Thoracic aorta (tissue), 2 donors: ENCODE measurements at places on chromosomes 2 and 18.

DNA sequence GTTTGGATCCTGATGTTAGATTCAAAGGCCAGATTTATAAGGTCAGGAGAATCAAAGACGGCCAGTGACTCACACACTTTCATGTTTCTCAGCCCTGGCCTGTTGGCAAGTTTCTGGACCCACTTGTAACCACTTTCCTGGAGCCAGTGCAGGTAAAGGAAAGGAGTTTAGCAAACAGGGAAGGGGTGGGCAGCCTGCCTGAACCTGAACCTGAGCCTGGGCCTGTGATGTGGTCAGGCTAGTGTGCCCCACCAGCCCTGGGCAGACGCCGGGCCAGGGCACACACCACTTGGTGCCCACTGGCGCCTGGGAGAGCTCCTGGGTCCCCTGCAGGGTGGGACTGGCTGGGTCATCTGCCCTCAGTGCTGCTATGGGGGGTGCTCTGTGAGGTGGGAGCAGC, 100.5 kb upstream of the SPRED2 start:
- no peak overlapping the region for H3K4me3 ChIP-seq
- no peaks in the 10 kb centered on the region for H3K4me1 ChIP-seq
- no peaks in the 10 kb centered on the region for H3K36me3 ChIP-seq
- no peak overlapping the region for H3K27ac ChIP-seq
- H3K27me3 ChIP-seq = no peaks in the 10 kb centered on the region

DNA sequence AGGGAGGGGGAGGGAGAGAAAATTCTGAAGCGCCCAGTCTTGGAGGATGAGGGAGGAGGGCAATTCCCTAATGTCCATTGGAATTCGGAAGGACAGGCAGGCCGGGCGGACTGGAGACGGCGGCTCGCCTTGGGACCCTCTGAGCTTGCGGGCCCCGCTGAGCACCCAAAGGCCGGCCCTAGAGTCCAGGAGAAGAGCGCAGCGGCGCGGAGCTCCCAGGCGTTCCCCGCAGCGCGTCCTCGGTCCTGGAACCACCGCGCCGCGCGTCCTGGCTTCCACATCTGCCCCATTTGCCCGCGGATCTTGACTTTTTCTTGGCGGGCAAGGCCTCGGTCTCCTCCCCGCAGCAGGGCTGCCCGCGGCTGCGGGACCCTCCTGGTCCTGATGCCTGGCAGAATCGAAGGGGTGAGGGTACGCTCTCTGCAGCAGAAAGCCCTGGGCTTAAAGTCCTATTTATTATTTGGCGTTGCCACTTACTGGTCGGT, 675 bp upstream of the MLPH start:
- peak overlapping the region; percentile 72 for H3K4me3 ChIP-seq
- H3K4me1 ChIP-seq = peaks cover 12% of the 10 kb centered on the region
- DNase-seq = no peak
- H3K36me3 ChIP-seq = no peaks in the 10 kb centered on the region

DNA sequence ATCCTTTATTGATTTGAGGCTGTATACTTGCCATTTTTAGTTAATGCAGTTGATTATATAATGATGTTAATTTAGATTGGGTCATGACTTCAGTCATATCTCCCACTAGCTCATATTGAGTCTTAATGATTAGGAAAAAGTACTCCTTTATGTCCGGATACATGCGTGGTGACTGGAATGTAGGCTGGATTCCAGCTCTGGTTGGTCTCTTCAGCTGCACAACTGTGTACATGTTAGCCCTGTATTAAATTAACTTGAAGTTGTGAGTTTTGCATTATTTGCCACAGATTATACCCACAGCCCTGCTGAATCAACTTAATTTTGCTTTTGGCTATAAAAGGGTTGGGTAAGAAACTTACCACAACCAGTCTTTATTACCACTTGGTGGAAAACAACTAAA, 22.5 kb downstream of the MOB4 start:
- H3K27me3 ChIP-seq = no peaks in the 10 kb centered on the region
- H3K27ac ChIP-seq = no peak overlapping the region

- no peak for DNase-seq
- no peaks in the 10 kb centered on the region for H3K27me3 ChIP-seq
- no peak overlapping the region for H3K4me3 ChIP-seq
- H3K27ac ChIP-seq = no peak overlapping the region
Observed at GRCh38 chr2:19203866-19204265, 154.6 kb downstream of the OSR1 start.

DNA sequence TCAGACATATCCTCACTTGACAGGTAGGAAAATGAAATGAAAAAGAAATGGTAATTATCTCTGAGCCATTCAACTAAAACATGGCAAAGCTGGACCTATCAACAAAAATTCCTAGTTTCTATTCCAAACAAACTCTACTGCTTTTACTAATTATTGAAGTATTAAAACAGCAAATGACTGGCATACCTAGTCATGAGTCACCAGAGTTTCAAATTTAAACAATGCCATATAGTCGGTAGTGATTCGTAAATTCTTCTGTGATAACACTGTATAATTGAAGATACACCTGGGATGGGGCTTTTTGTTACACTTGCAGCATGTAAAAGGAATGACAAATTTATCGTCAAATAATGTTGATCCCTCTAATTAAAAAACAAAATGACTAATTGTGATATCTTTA, 153.1 kb upstream of the THUMPD2 start:
- no peaks in the 10 kb centered on the region for H3K27me3 ChIP-seq
- H3K4me3 ChIP-seq = no peak overlapping the region
- no peaks in the 10 kb centered on the region for H3K36me3 ChIP-seq
- H3K4me1 ChIP-seq = no peaks in the 10 kb centered on the region
- H3K27ac ChIP-seq = no peak overlapping the region

DNA sequence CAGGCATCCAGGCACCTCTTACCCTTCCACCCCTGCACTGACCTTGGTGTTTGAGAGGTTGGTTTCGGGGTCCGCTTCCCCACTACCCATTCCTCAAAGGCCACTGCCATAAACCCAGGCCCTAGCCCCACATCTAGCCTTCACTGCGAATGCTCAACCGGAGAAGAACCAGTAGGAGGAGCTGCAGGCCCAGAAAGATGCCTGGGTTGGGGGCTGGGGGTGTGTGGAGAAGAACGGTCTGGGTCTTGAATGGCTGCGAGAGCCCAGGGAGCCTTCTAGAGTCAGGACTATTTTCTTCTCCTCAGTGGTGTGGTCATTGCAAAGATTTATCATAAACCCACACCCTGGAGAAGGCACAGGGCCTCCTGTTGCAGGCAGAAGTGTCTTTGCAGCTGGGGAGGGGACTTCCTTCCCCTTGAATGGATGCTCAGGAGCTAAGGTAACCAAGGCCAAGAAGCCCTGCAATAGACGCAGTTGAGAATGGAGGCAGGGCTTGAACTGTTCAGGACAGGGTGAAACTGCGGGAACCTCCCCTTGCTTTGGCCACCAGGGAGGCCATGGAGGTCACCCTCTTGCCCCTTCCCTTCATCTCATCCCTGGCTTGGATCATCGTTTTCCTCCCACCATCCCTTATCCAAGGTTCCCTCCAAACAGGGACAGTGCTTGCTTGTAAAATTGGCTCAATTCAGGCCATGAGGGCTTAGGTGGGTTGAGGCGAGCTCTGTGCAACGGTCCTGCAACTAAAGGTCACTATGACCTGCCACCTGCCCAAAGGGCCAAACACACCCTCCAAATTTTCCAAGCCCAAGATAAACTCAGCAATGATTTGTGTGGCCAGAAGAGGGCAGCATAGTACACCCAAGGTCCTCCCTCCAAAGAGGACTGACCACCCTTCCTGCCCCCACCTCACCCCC, 20.9 kb downstream of the THNSL2 start:
- H3K36me3 ChIP-seq = no peaks in the 10 kb centered on the region
- no peaks in the 10 kb centered on the region for H3K4me1 ChIP-seq
- no peak overlapping the region for H3K27ac ChIP-seq

GRCh38 chr2:209368914-209369313, 54.9 kb upstream of the MAP2 start:
- no peaks in the 10 kb centered on the region for H3K27me3 ChIP-seq
- DNase-seq = peak; percentile 55
- no peaks in the 10 kb centered on the region for H3K36me3 ChIP-seq
- H3K27ac ChIP-seq = peak overlapping the region; percentile 60

DNA sequence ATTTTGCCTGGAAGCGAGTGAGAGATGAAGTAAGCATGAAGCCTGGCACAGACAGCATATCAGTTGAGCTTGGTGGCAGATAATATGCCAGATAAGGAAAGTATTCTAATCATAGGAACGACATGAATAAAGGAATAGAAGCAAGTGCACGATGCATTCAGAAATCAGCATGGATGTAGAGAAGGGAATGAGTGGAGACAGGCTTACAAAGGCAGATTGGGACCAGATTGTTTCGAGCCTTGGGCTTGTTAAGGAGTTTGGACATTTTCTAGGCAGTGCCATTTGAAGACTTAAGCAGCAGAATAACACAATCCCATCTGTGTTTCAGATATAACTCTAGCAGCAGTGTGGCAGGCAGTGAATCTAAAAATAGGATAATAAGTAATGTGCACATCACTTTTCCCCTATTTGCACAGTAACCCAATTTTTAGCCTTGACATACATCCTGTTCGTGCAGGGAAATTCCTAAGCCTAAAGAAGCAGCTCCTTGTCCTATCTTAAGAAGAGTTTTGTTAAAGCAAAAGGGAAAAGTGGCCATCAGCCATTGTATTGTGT, 450.2 kb downstream of the PLCL1 start:
- no peaks in the 10 kb centered on the region for H3K36me3 ChIP-seq
- no peak for DNase-seq
- no peak overlapping the region for H3K4me3 ChIP-seq

GRCh38 chr2:184452907-184453306, 145.4 kb upstream of the ZNF804A start:
- no peaks in the 10 kb centered on the region for H3K36me3 ChIP-seq
- H3K4me3 ChIP-seq = no peak overlapping the region
- DNase-seq = no peak
- H3K4me1 ChIP-seq = no peaks in the 10 kb centered on the region
- H3K27me3 ChIP-seq = no peaks in the 10 kb centered on the region
- H3K27ac ChIP-seq = no peak overlapping the region

- H3K27me3 ChIP-seq = no peaks in the 10 kb centered on the region
- H3K4me1 ChIP-seq = peaks cover 57% of the 10 kb centered on the region
- H3K27ac ChIP-seq = peak overlapping the region; percentile 87
- H3K4me3 ChIP-seq = peak overlapping the region; percentile 100
Observed at GRCh38 chr18:22179174-22179573, 9.8 kb downstream of the GATA6 start.

DNA sequence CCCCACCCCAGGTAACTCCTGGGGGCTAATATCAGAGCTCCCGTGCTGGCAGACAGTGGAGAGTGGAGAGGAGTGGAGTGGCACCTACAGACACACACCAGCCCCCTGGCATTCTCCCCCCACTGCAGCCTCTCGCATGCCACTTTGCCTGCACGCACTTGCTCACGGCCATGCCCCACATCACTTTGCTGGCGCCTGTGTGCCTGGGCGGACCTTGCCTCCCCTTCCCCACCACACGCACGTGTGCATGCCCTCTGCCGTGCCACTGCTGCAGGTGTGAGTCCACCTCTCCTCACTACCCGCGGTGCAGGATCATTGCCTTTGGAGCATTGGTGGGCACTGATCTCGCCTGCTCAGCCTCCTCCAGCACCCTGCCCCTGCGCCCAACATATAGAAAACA, 72.6 kb upstream of the DOK6 start:
- H3K27me3 ChIP-seq = no peaks in the 10 kb centered on the region
- DNase-seq = no peak
- no peaks in the 10 kb centered on the region for H3K36me3 ChIP-seq
- H3K4me1 ChIP-seq = no peaks in the 10 kb centered on the region
- no peak overlapping the region for H3K27ac ChIP-seq

DNA sequence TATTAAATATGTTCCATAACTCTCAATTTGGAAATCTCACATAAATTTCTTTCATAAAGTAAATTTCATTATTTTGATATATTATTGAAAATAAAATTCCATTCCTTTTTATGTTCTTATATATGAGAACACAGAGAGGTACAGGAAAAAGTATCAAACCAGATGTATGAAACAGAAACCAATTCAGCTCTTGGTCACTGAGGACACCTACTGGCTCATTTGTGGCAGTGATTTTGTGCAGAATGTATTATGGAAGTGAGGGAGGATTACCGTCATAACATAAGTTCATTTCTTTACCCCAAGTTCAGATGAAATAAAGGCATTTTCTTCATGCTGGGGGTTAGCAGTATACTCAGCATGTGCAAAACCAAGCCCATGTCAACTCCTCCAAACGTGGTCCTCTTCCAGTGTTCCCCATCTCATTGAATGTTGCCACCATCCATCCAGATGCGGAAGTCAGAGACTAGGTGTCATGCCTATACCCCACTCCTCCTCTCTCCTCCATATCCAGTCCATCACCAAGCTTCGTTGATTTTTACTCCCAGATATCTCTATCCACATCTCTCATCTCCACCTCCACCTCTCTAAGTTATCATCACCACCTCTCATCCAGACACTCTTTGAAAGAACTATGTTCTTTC, 41.7 kb upstream of the MALL start:
- H3K27ac ChIP-seq = peak overlapping the region; percentile 45
- H3K4me3 ChIP-seq = no peak overlapping the region
- peaks cover 13% of the 10 kb centered on the region for H3K4me1 ChIP-seq

- no peak for DNase-seq
- no peaks in the 10 kb centered on the region for H3K4me1 ChIP-seq
- H3K4me3 ChIP-seq = no peak overlapping the region
- H3K27ac ChIP-seq = no peak overlapping the region
- no peaks in the 10 kb centered on the region for H3K36me3 ChIP-seq
Observed at GRCh38 chr2:241952816-241953215, 83.3 kb downstream of the RTP5 start.

GRCh38 chr18:22221350-22221749, 52.0 kb downstream of the GATA6 start:
- H3K27ac ChIP-seq = no peak overlapping the region
- DNase-seq = no peak
- no peak overlapping the region for H3K4me3 ChIP-seq
- no peaks in the 10 kb centered on the region for H3K27me3 ChIP-seq
- peaks cover 14% of the 10 kb centered on the region for H3K4me1 ChIP-seq

GRCh38 chr2:212669761-212670160, 131.2 kb upstream of the ERBB4 start:
- H3K36me3 ChIP-seq = no peaks in the 10 kb centered on the region
- H3K27me3 ChIP-seq = no peaks in the 10 kb centered on the region
- H3K4me3 ChIP-seq = no peak overlapping the region
- DNase-seq = no peak
- H3K4me1 ChIP-seq = peaks cover 16% of the 10 kb centered on the region

DNA sequence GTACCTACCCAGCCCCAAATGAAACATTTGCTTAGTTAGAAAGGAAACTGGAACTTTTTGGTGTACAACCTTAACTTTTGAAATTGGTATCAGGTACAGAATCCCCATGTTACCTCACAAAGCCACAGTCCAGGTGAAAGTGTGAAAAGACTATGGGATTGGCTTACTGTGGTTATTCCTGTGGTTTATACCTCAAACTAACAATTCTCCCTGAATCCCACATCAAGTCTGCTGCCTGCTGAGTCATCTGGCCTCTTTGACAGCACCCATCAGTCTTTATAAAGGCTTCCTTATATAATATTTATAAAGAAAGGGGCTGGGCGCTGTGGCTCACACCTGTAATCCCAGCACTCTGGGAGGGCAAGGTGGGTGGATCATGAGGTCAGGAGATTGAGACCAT, 164.6 kb downstream of the TMEM247 start:
- no peak overlapping the region for H3K27ac ChIP-seq
- peaks cover 4% of the 10 kb centered on the region for H3K4me1 ChIP-seq
- H3K36me3 ChIP-seq = no peaks in the 10 kb centered on the region
- H3K4me3 ChIP-seq = no peak overlapping the region
- no peak for DNase-seq

- no peak for DNase-seq
- H3K27me3 ChIP-seq = no peaks in the 10 kb centered on the region
- no peak overlapping the region for H3K27ac ChIP-seq
- H3K4me1 ChIP-seq = peaks cover 35% of the 10 kb centered on the region
- H3K36me3 ChIP-seq = peaks cover 26% of the 10 kb centered on the region
- H3K4me3 ChIP-seq = no peak overlapping the region
Observed at GRCh38 chr2:96823198-96823597, 7.1 kb downstream of the CNNM3 start.
